ENCODE measurements at places on chromosomes 7 and 10.

DNA sequence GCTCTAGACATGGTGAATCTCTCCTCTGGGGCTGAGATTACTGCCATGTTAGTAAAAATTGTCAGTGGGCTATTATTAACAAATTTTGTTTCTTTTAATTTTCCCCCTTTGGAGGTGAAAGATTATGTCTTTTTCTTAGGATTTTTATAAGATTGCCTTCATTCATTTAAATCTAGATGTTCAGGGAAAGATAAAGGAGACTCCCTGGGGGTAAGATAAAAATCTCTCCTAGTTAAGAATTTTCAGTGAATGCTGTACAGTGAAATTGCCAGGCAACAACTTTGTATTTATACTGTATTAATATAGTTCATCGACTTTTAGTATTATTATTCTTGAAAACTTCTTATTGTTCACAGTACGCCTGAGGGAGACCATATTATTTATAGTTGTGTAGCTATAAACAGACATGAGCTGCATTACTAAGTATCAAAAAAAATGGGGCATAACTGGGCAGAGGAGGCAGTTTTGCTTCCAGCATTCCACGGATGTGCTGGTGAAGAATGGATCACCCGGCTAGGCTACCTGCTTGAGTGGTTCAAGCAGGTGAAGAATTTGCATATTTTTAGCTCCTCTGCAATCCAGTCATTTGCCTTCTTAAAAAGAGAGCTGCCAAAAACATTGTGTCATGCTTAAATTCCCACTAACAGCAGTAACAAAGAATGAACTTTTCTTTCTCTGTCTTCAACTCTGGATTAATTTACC, 552.1 kb downstream of the DNAJB9 start:
- no peak for DNase-seq

GRCh38 chr10:122252805-122253204, 18.3 kb upstream of the BTBD16 start:
- DNase-seq = no peak

DNA sequence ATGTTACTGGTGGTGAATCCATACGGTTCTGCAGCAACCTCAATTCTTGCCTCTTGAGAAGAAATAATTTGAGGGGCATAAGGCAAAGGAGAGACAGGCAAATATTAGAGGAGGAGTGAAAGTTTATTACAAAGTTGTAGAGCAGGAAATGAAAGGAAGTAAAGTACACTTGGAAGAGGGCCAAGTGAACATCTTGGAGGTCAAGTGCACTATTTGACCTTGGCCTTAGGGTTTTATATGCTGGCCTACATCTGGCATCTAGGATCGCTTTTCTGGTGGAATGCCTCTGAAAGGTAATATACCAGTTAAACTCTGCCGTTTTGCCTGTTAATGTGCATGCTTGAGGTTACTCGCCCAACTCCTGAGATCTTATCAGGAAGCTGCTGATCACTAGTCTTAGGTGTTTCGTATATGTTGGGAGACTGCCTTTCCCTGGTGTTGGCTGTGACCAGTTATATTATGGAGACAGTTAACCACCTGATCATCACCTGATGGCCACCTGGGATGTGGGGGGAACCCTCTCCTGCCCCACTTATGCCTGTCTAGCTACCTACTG, 66.1 kb upstream of the CYP2C18 start:
- no peak for DNase-seq

DNA sequence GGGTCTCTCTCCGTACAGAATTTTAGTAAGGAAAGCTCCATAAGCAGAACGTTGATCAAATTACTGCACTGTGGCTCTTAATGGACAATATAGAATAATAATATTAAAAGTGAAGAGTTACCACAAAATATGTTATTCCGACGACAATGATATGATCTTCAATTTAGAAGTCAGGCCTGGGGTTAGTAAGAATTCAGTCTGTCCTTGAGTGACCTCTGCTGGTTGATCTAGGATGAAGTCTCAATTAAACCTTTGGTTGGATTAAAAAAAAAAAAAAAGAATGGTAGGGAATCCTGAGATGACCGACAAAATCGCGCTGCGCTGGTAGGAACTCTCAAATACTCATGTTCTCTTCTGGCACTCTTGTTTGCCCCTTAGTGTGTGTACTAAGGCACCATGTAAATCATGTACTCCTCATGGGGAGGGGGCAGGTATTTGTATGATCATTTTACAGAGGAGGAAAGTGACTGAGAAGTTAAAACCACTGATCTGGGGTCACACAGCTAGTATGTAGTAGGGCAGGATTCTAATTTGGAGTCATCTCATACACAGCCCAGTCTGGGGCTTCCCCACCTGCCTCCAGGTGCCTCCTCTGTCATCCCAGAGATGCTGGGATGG, 161.3 kb upstream of the NPVF start:
- peak; percentile 50 for DNase-seq

DNA sequence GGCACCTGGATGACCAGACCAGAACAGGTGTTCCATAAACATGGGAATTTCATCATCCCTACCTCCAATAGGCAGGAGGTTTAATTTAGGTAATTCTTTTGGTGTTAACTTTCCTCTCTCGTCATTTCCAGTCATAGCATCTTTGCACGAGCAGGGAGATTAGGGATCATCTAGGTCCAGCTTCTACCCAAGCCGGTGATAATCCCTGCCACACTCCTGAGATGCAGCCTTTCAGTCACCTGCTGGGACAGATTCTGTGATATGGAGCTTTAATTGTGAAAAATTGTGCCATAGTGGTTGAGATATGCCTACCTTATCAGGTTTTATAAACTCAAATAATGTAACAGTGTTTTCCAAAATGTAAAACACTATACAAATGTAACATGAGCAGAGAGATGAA, 191.8 kb upstream of the AOAH start:
- DNase-seq = no peak

GRCh38 chr7:66265566-66265965, 60.4 kb downstream of the TPST1 start:
- no peak for DNase-seq

All from HAP-1 (cell line).